ENCODE measurements at places on chromosomes 3 and 15.

DNA sequence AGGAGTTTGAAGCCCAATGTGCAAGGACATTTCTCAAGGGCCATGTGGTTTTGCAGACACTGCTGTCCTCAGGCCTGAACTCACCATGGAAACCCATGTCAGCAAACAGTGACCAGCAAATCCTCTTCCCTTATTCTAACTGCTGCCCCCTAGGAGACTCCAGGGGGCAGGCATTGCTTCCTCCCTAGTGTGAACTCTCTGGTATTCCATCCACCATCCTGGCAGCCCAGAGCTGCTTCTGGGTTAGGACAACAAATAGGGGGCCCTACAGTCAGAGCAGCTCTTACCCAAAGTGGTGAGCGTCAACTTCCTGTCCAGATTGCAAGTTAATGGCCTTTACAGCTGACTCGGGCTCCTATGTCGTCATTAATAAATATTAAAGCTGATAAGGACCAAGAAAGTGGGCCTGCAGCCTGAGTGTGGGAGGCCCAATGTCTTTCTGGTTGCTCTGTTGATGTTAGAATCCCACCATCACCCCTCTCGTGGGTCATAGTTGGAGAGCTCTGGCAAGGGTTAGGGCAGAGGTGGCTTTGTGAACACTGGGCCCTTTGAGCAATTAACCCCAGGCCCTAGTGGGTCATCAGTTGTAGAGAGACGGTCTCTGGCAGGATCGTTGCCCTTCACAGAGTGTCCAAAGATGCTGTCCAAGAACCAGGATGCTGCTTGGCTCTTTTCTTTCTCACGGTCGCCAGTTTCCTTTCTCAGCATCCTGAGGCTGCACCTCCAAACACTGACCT, 41.5 kb downstream of the TGM4 start:
- no peak for DNase-seq

GRCh38 chr3:32484436-32484835, 18.2 kb downstream of the CMTM6 start:
- DNase-seq, result no peak

GRCh38 chr3:190424478-190425439, 24.9 kb downstream of the TMEM207 start:
- DNase-seq, result peak; percentile 69

DNA sequence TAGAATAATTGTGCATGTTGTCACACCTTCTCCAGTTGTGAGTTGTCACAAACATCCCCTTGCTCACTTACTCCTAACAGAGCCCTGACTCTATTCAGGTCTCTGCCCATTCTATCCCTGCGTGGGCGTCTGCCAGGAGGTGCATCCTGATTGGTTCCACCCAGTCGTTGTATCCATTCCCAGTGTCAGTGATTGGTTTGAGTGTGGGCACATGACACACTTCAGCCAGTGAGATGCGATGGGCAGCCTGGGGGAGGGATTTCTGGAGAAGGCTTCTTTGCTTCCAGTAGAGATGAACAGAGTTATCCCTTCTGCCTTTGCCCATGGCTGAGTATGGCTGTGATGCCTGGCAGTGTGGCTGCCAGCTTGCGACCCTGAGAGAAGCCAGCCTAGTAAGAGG, 18.7 kb downstream of the PXYLP1 start:
- no peak for DNase-seq

DNA sequence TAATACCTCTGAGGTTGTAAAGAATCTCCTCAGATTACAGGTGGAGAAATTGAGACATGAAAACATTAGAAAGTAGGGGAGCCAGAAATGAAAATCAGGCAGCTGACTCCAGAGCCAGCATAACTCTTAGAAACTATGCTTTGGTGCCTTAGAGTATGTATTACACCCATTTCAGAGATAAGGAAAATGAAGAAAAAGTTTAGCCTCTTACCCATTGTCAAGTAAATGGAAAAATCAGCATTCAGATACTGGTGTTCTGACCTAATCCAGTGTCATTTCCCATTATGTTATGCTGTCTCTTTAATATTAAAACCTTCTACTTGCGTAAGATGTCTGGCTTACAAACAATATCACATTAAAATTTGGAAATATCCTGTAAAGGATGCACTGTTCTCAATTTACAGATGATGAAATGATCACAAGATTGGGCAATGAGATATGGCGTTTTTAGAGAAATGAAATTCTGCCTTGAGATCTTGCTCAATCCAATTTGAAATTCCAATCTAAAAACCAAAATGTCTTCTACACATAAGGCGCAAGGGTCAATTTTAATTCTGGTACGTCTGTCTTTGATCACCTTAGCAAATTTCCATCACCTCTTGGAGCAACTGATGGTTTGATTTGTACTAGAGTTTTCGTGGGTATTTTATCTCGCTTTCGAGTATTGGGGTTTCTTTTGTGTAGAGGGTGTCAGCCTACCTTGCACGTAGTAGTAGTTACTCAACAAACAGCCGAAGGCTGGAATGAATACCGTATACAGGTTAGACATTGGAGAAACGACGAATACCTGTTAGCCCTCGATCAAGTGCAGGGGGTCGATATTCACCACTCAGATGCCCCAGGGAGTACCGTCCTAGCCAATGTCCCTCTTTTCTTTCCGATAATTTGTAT, 902 bp upstream of the ZCWPW2 start:
- no peak for DNase-seq

- DNase-seq, result no peak
Observed at GRCh38 chr3:145906755-145907154, 254.2 kb downstream of the PLOD2 start.

DNA sequence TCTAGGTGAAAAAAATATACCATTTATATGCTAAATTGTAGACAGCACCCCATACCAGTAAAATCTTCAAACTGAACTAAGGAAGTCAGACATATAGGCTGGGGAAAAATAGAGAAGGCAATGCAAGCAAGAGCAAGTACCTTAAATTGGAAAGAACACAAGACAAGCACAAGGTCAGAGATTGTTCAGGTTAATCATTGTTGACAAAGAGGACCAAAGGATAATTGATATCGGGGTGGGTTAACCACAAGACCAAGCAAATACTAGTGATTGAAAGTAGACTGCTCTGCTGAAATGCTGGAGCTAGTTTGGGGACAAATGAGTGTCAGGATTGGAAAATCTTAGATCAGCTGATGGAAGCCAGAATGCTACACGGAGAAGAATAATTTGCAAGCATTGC, 499.8 kb downstream of the ROBO2 start:
- no peak for DNase-seq

- no peak for DNase-seq
Observed at GRCh38 chr3:134326126-134326525, 48.1 kb downstream of the AMOTL2 start.

- DNase-seq, result no peak
Observed at GRCh38 chr3:21447476-21448151, 303.4 kb downstream of the ZNF385D start.

- no peak for DNase-seq
Observed at GRCh38 chr15:99320374-99321215, 69.3 kb downstream of the LRRC28 start.

DNA sequence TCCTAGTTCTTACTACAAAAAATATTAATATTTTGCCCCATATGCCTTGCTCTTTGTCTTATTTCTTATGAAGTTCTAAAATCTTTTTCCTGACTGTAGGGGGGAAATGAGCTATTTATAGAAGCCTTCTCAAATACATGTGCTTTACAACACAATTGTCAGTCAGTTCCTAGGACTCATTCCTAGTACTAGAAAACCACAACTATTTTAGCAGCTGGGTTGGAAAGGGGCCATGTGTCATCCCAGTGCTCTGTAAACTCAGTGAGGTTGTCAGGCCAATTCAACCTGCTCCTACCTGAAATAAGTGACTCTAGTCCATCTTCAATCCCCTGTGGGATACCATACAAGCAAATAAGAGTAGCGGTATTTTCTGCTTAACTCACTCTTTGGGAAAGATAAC, 153.8 kb downstream of the ULK4 start:
- DNase-seq, result no peak

DNA sequence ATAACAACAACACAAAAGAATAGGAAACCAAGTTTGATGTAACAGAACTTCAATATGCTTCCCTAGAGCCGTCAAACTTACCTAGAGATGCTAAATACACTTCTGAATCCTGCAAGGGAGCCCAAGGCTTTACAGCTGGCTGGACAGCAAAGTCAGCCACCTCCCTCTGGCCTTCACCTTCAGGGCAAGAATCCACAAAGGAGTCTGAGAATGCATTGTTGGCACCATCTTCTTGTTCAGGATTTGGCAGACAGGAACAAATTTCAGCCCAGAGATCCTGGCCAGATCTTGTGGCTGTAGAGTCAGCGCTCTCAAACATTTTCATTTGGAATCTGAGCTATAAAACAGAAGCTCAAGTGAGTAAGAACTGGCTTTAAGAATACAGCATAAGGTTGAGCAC, 2.2 kb downstream of the CCDC32 start:
- DNase-seq, result no peak

DNA sequence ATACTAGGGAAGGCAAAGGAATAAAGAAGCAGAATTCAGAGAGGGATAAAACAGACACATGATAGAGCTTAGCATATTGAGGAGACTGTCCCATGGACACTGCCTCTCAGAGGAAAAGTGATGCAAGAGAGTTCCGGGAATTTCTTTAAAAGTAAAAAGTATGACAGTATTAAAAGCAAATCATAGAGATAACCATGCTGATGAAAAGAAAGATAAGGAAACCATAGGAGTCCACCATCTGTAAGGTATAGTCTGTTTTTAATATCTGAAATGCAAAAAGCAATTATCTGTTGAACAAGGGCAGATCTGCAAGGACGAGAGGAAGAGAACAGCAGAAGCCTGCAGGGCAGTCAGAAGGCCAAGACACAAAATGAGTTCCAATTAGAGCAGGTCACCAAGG, 495.9 kb upstream of the GOLIM4 start:
- no peak for DNase-seq

DNA sequence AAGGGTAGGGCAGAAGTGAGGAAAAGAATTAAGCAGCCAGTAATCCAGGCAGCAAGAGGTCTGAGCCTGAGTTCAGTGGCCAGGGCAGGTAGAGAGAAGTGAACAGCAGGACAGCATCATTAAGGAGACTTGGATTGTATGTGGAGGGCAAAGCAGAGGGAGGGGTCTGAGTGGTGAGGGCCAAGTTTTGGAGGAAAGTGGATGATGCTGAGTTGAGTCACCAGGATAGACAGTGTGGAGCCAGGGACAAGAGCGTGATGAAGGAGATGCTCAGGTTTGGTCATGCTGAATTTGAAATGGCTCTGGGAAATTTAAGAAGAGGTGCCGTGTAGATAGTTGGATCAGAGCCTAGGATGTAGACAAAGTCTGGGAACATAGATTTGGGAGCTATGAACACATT, 93.1 kb downstream of the ARHGEF26 start:
- DNase-seq, result no peak

DNA sequence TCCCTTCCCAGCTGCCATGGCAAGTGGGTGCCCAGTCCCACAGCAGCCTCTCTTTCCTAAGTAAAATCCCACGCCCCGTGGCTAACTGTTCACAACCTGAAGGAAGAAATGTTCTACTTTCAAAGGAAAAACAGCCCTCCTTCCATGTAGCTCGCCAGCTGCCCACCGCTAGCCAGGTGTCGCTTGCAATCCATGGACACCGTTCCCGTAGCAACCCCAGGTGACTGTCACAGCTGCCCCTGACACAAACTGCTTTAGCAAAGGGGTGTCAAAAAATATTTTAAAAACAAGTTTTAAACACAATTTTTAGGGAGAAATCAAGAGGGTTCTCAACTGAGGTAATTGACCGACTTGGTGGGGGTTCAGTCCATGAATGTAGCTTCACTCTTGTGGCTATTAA, 21.0 kb upstream of the CGNL1 start:
- DNase-seq, result no peak

GRCh38 chr3:6770397-6770690, 90.6 kb upstream of the GRM7 start:
- no peak for DNase-seq

- peak; percentile 57 for DNase-seq
Observed at GRCh38 chr15:67303490-67304363, 49.1 kb downstream of the IQCH start.

- DNase-seq, result no peak
Observed at GRCh38 chr3:23288286-23288685, 85.2 kb downstream of the UBE2E2 start.

GRCh38 chr3:172279191-172279640, 169.0 kb downstream of the GHSR start:
- no peak for DNase-seq

- no peak for DNase-seq
Observed at GRCh38 chr15:60444289-60444912, 34.5 kb downstream of the ICE2 start.

DNA sequence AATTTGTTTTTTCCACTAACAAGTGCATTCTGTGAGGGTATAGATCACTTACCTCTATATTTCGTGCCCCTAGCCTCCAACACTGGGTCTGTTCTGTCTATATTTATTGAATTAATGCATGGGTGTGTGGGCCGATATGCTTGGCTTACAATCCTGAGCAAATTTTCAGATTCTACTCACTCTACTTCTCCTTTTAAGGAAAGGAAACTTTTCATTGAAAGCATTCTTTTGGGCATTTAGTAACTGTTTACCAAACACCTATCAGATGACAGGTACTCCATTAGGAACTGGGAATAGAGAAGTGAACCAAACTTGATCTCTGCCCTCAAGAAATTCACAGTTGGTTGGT, 60.5 kb downstream of the TLE3 start:
- DNase-seq, result peak; percentile 45

DNA sequence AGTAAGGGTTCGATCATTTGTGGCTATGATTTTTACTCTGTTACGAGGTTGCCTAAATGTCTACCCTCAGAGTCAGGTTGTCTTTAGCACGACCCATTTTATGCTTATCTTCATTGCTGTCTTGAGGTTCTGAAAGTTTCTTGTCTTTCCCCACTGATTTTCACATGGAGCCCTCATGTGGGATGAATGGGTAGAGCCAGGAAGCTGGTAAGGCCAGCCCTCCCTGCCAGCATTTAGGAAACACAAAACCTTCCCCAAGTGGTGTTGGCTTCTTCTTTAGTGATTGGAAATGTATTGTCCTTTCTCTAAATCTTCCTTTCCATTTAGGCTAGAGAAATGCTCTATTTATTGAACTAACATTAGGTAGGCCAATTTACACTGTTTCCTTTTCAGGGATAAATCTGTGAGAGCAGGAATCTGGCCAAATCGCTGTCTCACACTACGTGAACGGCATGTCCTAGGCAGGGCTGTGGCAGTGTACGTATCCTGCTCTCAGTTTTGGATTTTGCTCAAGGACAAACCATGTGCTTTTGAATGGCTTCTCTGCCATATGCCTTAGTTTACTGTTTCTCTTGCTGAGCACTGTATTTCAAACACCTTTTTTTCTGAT, 43.7 kb downstream of the MYZAP start:
- DNase-seq, result no peak

- DNase-seq, result no peak
Observed at GRCh38 chr15:70726753-70727152, 36.6 kb downstream of the UACA start.

All from RPMI8226 (cell line).